ENCODE measurements at places on chromosomes 16 and 17. TPM values are rescaled to one million over a fixed set of nuclear protein-coding genes. Genes with fewer than 3 reads are reported as not detected.

The SLC22A31 gene
- 2.6 TPM for total RNA-seq

The CBFA2T3 gene
- not detected for total RNA-seq

The ABCA3 gene
- total RNA-seq = 10.0 TPM

The NDRG4 gene
- 1.7 TPM for total RNA-seq

The HYDIN gene
- total RNA-seq = 0.17 TPM

GRCh38 chr16:19460397-19460796 is 42.7 kb downstream of the TMC5 start:
- no peaks in the 10 kb centered on the region for H3K4me1 ChIP-seq
- H3K4me3 ChIP-seq = no peak overlapping the region
- no peak overlapping the region for H3K27ac ChIP-seq
- no peaks in the 10 kb centered on the region for H3K36me3 ChIP-seq

- H3K4me1 ChIP-seq = no peaks in the 10 kb centered on the region
- H3K27me3 ChIP-seq = peaks cover 51% of the 10 kb centered on the region
Observed at GRCh38 chr17:43987131-43988021, 17.0 kb upstream of the NAGS start.

- no peaks in the 10 kb centered on the region for H3K4me1 ChIP-seq
- peaks cover 2% of the 10 kb centered on the region for H3K27me3 ChIP-seq
- no peak for DNase-seq
- no peaks in the 10 kb centered on the region for H3K36me3 ChIP-seq
- no peak overlapping the region for H3K4me3 ChIP-seq
- H3K27ac ChIP-seq = no peak overlapping the region
Observed at GRCh38 chr16:82323171-82323570, 153.1 kb upstream of the MPHOSPH6 start.

DNA sequence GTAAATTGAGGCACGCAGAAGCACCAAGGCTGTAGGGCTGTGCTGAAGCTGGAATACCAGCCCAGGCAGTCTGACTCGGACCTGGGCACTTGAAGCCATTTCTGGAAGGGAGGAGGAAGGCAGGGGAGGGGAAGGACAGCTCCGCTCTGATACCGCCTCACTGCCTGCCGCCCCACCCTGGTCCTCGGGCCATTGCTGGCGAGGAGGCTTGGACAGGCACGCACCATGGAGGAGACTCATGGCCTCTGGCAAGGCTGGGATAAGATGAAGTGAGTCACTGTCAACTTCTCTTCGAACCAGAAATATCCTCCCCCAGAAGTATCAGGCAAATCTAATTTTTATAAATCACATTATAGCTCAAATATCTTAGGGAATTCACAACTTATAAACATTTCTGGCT is 81.3 kb downstream of the SDK2 start:
- peaks cover under 1% of the 10 kb centered on the region for H3K4me1 ChIP-seq
- peaks cover under 1% of the 10 kb centered on the region for H3K27me3 ChIP-seq
- no peak overlapping the region for H3K27ac ChIP-seq

DNA sequence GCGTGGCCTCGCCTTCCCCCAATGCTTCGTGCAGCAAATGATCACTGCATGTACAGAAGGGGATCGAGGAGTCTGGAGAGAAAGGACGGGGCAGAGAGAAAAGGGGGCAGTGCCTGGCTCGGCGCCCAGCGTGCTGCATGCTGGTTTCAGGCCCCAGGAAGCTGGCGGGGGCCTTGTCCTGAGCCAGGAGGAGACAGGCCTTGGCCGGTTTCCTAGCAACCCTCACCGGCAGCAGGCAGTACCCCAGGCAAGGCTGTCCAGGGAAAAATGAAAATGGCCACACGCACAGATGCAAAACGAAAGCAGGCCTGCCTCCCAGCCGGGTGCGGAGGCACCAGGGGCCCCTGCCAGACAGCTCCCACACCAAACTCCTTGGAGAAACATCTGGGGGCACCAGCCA is 126.3 kb downstream of the ZFHX3 start:
- peak overlapping the region; percentile 37 for H3K27ac ChIP-seq
- no peak for DNase-seq
- H3K27me3 ChIP-seq = peaks cover 2% of the 10 kb centered on the region

- H3K4me1 ChIP-seq = no peaks in the 10 kb centered on the region
- no peak overlapping the region for H3K27ac ChIP-seq
- H3K36me3 ChIP-seq = no peaks in the 10 kb centered on the region
- no peak for DNase-seq
- peaks cover 2% of the 10 kb centered on the region for H3K27me3 ChIP-seq
Observed at GRCh38 chr16:16175296-16175695, 48.0 kb downstream of the ABCC6 start.

GRCh38 chr17:57665128-57665527 is 80.0 kb downstream of the CCDC182 start:
- H3K4me1 ChIP-seq = no peaks in the 10 kb centered on the region
- no peak overlapping the region for H3K27ac ChIP-seq
- peaks cover 5% of the 10 kb centered on the region for H3K36me3 ChIP-seq
- no peak for DNase-seq

GRCh38 chr16:84322749-84323148 is 28.1 kb downstream of the WFDC1 start:
- no peak overlapping the region for H3K27ac ChIP-seq
- DNase-seq = no peak

- peak overlapping the region; percentile 94 for H3K4me3 ChIP-seq
- peaks cover 8% of the 10 kb centered on the region for H3K36me3 ChIP-seq
- H3K27me3 ChIP-seq = no peaks in the 10 kb centered on the region
- H3K27ac ChIP-seq = peak overlapping the region; percentile 65
- no peak for DNase-seq
- H3K4me1 ChIP-seq = peaks cover 16% of the 10 kb centered on the region
Observed at GRCh38 chr16:30777591-30778297, 9.3 kb downstream of the ZNF629 start.

DNA sequence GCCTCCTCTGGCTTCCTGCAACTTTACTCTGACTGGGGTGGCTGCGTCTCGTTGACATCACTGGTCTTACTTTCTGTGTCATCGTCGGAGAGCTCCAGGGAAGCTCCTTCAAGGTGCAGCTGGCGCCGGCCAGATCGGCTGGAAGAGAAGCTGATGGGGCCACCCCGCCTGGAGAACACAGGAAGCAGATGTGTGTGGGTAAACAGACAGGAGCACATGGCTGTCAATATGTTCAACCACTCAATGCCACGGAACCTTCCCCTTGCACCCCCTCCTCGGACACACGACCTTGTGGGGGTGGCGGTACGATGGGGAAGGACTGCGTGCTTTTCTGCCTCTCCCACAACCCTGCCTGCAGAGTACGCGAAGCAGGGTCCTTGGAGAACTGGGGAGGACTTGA is 40.1 kb downstream of the NDEL1 start:
- no peak for DNase-seq
- H3K4me3 ChIP-seq = no peak overlapping the region
- no peak overlapping the region for H3K27ac ChIP-seq
- peaks cover 26% of the 10 kb centered on the region for H3K36me3 ChIP-seq
- no peaks in the 10 kb centered on the region for H3K27me3 ChIP-seq

- no peak overlapping the region for H3K4me3 ChIP-seq
- no peak overlapping the region for H3K27ac ChIP-seq
- no peaks in the 10 kb centered on the region for H3K36me3 ChIP-seq
- peaks cover 18% of the 10 kb centered on the region for H3K4me1 ChIP-seq
Observed at GRCh38 chr17:32495359-32496231, 8.8 kb downstream of the CDK5R1 start.

- H3K4me1 ChIP-seq = peaks cover 35% of the 10 kb centered on the region
- H3K4me3 ChIP-seq = no peak overlapping the region
- H3K27ac ChIP-seq = no peak overlapping the region
Observed at GRCh38 chr17:68385490-68386215, 71.6 kb downstream of the WIPI1 start.

- no peak for DNase-seq
- H3K27me3 ChIP-seq = no peaks in the 10 kb centered on the region
- peaks cover 33% of the 10 kb centered on the region for H3K4me1 ChIP-seq
- peak overlapping the region; percentile 96 for H3K4me3 ChIP-seq
Observed at GRCh38 chr16:67720236-67720635, 1.1 kb upstream of the GFOD2 start.

- peak overlapping the region; percentile 87 for H3K4me3 ChIP-seq
- H3K36me3 ChIP-seq = peaks cover 9% of the 10 kb centered on the region
- H3K27me3 ChIP-seq = no peaks in the 10 kb centered on the region
- H3K27ac ChIP-seq = peak overlapping the region; percentile 92
- no peak for DNase-seq
Observed at GRCh38 chr17:42562388-42563142, 617 bp downstream of the COASY start.

- peaks cover 38% of the 10 kb centered on the region for H3K36me3 ChIP-seq
- peak overlapping the region; percentile 59 for H3K4me3 ChIP-seq
- peaks cover 55% of the 10 kb centered on the region for H3K4me1 ChIP-seq
- DNase-seq = peak; percentile 28
Observed at GRCh38 chr17:82198092-82198491, 14.6 kb downstream of the CCDC57 start.

- H3K27ac ChIP-seq = no peak overlapping the region
- H3K4me3 ChIP-seq = no peak overlapping the region
- no peak for DNase-seq
- no peaks in the 10 kb centered on the region for H3K36me3 ChIP-seq
- H3K27me3 ChIP-seq = peaks cover 47% of the 10 kb centered on the region
- no peaks in the 10 kb centered on the region for H3K4me1 ChIP-seq
Observed at GRCh38 chr17:30229012-30229411, 6.5 kb downstream of the SLC6A4 start.

GRCh38 chr17:488993-489757 is 136.6 kb upstream of the RPH3AL start:
- no peak for DNase-seq
- peaks cover 15% of the 10 kb centered on the region for H3K4me1 ChIP-seq
- H3K4me3 ChIP-seq = peak overlapping the region; percentile 97
- H3K27me3 ChIP-seq = no peaks in the 10 kb centered on the region
- H3K36me3 ChIP-seq = peaks cover 2% of the 10 kb centered on the region
- H3K27ac ChIP-seq = peak overlapping the region; percentile 95

DNA sequence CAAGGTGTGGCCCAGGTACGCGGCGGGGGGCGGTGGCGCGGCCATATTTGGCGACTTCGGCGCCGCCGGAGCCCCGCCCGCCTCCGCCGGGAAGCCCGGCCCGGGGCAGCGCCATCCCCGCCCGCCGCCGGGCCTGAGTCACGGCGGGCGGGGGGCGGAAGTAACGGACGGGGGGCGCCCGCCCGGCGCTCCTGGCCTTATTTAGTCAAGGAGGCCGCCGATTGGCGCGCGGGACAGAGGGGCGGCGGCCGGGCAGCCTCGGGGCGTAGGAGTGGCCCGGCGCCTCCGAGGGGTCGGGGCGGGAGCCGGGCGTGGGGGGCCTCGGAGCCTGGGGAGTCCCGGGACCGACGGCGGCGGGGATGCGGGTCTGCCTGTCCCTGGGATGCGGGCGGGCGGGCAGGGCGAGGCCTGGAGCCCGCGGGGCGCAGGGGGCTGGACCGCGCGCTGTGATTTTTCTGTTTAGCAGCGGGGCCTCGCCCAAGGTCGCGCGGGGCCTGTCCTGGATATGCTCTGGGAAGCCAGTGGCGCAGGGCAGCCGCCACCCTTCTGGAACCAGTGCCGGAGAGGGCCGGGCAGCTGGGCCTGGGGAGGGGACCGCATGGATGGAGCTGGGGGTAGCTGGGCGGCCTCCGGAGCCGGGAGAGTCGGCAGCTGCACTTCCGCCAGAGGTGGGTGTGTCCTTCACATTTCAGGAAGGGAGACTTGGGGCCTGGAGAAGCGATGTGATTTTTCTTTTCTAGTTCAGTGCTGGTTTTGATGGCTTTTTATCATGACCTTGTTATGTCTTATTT is 2.3 kb upstream of the ACTG1 start:
- peaks cover 23% of the 10 kb centered on the region for H3K36me3 ChIP-seq
- DNase-seq = peak; percentile 77
- H3K27ac ChIP-seq = peak overlapping the region; percentile 87
- peak overlapping the region; percentile 92 for H3K4me3 ChIP-seq
- peaks cover 14% of the 10 kb centered on the region for H3K4me1 ChIP-seq
- no peaks in the 10 kb centered on the region for H3K27me3 ChIP-seq

GRCh38 chr16:28865001-28865688 is 1.5 kb downstream of the SH2B1 start:
- H3K36me3 ChIP-seq = peaks cover 13% of the 10 kb centered on the region
- H3K27me3 ChIP-seq = no peaks in the 10 kb centered on the region
- H3K4me1 ChIP-seq = peaks cover 21% of the 10 kb centered on the region
- H3K27ac ChIP-seq = no peak overlapping the region
- no peak for DNase-seq
- H3K4me3 ChIP-seq = peak overlapping the region; percentile 93

GRCh38 chr17:70483624-70484023 is 314.3 kb downstream of the KCNJ2 start:
- H3K36me3 ChIP-seq = no peaks in the 10 kb centered on the region
- no peak overlapping the region for H3K27ac ChIP-seq
- no peak for DNase-seq

GRCh38 chr17:78558181-78558850 is 18.9 kb downstream of the DNAH17 start:
- no peak overlapping the region for H3K4me3 ChIP-seq
- no peak overlapping the region for H3K27ac ChIP-seq
- no peaks in the 10 kb centered on the region for H3K27me3 ChIP-seq
- DNase-seq = no peak

DNA sequence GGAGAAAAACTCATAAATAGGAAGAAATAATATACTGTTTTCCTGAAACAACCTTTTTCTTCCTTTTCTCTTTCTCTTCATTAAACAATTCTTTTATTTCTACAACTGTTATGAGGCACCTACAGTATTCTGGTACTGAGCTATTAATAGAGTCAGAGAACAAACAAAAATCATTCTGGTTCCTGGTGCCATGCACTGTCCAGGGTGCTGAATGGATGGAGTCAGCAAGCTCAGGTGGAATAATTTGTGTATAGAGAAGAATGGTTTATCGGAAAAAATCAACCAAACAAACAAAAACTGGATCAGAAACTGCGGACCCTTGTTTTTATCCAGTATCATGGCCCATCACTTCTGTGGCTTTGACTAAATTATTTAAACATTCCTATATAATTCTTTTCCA is 430.3 kb upstream of the GOT2 start:
- no peaks in the 10 kb centered on the region for H3K4me1 ChIP-seq
- no peak overlapping the region for H3K27ac ChIP-seq
- no peaks in the 10 kb centered on the region for H3K36me3 ChIP-seq
- H3K27me3 ChIP-seq = no peaks in the 10 kb centered on the region
- no peak for DNase-seq
- no peak overlapping the region for H3K4me3 ChIP-seq
